ENCODE measurements at places on chromosomes 6 and 20.

DNA sequence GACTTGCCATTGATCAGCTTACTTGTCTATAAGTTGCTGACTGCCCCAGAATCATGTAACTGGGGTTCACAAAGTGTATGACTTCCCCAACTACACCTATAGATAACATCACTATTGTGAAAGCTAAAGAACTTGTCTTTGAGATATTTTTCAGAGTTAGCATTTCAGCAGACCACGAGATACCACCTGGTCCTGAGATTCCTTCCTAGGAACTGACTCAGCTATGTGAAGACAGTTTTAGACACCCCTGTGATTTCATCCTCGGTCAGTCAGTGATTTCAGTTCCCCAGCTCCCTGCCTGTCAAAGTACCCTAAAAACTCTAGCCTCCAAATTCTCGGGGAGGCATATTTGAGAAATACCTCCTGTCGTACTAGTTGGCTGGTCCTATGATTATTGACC lies 62.4 kb downstream of the TXNDC5 start:
- no peak for DNase-seq

DNA sequence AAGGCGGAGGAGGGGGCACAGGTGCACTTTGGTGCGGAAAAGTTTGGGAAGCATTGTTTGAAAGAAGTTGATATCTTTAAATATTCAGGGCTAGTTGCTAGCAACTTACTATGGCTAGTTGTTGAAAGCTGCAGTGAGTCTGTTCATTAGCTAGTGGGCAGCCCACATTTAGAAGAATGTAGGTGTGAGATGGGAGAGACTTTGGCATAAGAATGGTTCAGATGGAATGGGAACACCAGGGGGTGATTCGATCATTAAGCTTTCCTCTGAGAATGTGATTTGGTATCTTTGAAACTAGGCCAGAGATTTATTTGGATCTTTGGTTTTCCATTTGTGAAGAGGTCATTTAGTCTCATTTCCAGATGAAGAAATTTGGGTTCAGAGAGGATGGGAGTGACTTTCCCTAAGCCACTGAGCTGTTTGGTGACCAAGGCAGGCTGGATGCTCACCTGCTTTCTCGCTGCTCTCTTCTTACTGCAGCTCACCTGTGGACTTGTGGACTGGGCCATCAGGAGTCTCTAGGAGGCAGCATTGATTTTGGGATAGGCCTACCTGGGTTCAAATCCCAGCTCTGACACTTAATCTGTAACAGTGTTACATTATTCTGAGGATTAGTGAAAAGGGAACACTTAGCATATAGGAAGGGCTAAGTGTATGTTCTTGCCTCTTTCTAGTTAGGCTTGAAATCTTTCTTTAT lies 62.9 kb downstream of the CARMIL1 start:
- no peak for DNase-seq

DNA sequence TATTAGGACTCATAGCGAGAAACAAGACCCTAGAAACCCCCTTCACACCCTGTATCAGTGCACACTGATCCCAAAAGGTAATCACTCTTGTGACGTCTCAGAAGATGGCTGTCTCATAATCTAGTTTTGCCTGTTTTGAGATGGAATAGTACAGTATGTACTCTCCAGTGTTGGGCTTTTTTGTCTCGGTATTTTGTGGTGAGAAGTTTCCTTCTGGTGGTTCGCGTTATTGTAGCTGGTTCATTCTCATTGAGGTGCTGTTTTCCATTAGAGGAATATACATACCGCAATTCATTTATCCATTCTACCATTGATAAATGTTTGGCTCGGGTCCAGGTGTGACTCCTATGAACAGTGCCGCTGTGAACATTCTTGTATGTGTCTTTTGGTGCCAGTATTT lies 27.9 kb upstream of the MAP3K4 start:
- no peak for DNase-seq

DNA sequence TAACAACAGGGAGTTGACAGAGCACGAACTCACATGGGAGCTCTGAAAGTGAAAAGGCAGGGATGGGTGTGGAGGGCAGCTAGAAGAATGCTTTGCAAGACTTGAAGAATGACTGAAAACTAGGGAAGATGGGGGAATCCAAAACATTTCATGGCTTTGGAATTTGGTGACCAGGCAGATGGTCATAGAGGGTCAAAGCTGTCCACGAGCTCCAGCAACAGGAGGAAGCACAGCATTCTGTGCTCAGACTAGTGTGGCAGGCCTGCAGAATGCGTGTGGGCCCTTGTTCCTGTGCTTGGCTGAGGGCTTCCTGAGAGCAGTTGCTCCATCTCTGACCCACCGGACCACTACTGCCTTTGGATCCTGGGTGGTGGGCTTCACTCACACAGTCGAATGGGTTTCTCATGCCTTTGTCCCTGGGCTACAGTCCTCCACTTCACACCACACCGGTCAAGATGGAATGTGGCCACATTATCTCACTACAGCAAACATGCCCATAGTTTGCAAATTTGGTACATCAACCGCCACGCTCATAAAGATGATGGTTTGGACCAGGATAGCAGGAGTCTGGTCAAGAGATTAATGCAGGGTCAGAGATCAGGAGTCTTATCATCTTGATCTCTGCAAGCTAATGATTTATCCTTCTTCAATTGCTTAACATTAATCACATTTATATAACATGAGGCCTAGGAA lies 100.7 kb downstream of the SGK1 start:
- no peak for DNase-seq

DNA sequence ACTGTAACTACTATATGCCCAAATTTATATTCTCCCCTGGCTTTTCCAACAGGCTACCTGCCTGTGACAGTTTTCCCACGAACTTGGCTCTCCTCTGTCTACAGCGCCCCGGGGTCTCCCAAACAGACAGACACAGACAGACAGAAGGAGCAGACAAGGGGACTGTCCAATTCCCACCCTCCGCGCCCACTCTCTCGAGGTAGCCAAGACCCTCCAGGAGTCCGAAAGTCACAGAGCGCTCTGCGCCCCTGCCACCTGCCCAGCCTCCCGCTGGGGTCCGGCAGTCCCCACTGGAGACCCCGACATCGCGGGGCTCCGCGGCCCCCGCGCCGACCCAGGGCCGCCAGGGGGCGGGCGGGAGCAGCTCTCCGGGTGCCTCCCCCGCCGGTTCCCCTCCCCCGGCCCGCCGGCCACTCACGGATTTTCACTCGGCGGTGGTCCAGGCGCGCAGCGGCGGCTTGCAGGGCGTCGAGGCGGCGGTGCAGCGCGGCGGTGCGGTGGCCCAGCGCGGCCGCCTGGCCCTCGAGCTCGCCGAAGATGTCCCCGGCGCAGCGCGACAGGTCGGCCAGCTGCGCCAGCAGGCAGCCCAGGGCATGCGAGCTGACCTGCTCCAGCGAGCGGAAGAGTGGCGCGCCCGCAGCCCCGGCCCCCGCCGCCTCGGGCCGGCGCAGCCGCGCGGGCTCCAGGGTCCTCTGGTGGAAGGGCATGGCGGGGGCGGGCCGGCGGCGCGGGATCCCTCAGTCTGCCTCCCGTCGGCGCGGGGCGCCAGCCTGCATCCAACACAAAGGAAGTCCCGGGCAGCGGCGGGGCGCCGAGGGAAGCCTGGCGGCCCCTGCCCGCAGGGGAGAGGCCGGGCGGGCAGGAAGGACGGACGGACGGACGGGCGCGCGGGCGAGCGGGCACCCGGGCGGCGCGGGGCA lies 81.3 kb upstream of the CCDC28A start:
- peak; percentile 67 for DNase-seq

- DNase-seq, result no peak
These were observed 62.8 kb upstream of the TFB1M start for GRCh38 chr6:155377061-155377460.

- DNase-seq, result no peak
These were observed 251.1 kb upstream of the RAB32 start for GRCh38 chr6:146292506-146292905.

- DNase-seq, result no peak
These were observed 18.8 kb downstream of the HEBP2 start for GRCh38 chr6:138422861-138423260.

DNA sequence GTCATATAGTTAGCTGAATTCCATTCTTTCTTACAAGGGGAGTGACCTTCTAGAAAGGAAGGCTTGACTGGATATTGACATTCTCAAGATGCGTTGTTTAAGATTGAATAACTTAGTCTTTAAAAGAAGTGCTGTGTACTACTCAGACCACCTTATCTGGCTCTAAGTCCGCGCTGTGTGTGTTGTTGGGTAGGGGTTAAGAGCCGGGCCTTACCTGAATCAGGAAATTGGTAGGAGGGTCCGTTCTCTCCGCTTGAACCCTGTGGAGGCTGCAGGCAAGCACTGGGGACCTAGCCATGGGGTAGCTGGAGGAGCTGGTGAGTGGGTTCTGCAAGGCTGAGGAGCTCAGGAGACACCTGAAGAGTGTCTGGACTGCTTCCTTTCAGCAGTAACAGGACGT lies 9.0 kb upstream of the SCML4 start:
- DNase-seq, result no peak

GRCh38 chr20:57457243-57458095 lies 66.3 kb downstream of the RBM38 start:
- DNase-seq, result no peak

DNA sequence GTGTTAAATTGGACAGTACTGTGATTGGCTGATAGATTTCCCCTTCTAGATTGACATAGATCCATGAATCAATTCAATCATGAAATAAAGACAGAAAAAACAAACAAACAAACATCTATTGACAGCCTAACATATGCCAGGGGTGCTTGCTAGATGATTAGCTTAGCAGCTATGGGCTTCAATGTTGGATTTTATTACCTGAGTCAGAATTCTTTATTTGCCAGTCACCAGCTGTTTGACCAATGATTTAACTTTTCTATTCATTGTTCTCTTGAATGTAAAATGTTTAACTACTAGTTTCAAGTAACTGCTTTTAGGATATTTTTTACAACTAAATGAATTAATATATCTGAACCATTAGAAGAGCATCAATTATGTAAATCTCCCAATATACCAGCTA lies 901.3 kb upstream of the CITED2 start:
- DNase-seq, result no peak

DNA sequence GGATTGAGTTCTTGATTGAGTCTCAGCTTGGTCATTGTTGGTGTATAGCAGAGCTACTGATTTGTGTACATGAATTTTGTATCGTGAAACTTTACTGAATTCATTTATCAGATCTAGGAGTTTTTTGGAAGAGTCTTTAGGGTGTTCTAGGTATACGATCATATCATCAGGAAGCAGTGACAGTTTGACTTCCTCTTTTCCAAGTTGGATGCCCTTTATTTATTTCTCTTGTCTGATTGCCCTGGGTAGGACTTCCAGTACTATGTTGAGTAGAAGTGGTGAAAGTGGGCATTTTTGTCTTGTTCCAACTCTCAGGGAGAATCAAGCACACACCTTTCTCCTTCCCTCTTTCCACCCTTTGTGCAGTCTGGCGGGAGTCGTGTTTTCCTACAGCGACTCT lies 26.4 kb downstream of the RPP40 start:
- DNase-seq, result no peak

GRCh38 chr6:154614101-154614500 lies 103.6 kb upstream of the CNKSR3 start:
- no peak for DNase-seq

- no peak for DNase-seq
These were observed 11.7 kb downstream of the TPD52L1 start for GRCh38 chr6:125165256-125165655.

DNA sequence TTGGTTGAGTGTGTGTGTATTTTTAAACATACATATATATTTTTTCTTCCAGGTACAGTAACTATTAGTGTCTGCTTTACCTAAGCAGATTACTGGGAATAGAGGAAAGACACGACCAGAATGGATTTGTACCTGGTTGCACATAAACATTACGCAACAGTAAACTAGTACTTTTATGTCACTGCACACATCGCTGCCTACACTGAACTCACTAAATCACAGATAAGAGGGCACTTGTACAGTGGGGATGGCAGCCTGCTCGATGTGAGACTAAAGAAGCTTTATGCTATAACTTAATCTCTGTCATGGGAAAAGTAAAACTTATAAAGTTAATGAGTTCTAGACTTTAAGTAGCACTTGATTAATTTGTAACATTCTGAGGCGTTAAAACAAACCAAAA lies 89.5 kb upstream of the SIM1 start:
- no peak for DNase-seq

DNA sequence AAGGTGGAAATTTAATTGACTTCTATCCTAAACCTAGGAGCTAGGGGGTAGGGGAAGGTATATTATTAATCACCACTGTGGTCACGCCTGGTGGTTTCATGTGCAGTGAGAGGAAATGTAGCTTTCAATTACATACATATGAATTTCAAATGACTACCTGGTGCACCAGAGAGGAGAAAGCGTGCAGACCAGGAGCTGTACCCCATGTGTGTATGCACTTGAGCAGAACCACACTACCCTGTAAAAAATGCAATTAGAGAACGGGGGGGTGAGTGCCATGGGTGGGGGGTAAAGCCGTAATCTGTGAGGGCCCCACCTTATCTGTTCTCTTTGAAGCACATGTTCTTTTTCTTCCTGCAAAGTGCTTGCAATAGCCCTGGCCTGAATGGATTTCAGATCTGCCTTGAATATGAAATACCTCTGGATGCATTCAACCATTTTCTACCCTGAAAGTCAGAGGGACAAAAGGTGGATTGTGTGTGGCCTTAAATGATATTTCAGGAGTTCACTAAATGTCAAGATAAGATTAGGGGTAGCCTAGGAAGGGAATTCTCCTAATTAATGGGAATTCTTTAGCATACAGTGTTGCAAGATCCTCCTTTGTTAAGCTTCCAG lies 30.9 kb upstream of the EDN3 start:
- DNase-seq, result peak; percentile 40

DNA sequence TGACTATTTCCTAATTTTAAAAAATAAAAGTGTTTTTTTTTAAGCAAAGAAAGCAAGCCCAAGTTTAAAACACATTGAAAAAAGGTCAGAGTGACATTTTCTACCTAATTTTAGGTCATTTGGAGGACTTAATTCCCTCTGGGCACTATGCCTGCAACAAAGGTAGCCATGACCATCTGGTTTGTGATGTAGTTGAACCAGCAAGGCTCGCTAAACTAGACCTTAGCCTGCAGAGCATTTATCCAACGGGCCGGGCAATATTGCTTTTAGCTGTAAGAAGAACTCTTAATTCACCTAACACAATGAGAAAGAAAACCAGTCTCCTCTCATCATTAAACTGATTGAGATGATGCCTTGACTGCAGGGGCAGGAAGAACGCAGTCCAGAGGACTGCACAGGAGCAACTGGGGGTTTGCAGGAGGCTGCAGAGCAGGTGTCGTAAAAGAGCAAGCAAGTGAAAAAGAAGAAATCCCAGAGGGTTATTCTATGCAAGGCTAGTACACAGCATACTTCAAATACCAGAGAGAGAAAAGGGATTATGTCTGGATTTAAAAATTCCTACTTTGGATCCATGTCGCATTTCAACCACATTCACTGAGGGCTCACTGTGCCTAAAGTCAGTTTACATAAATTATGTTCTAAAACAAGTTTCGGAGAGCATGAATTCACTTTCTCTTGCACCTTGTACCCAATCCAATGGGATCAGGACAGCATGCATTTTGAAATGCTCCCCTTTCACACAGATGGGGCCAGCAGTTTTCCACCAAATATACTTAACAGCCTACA lies 12.8 kb downstream of the TRAF3IP2 start:
- DNase-seq, result no peak

DNA sequence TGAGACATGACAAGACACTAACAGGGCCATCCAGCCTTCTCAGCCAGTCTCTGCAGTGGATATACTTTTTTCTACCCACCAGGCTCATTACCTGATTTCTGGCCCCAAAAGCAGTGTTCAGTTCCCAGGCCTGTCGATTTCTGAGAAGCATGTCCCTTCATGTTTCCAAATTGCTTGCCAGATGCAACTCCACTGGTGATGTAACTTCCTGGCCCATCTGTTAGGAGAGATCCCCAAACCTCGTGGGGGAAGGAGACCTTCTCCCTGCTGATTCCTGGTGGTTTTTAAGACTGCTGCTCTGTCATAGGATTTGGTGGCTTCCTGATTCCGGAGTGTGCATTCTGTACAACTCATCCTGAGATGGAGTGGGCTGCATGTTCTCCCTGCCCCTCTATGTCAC lies 31.6 kb upstream of the MRPS10 start:
- DNase-seq, result no peak
